ENCODE measurements at places on chromosomes 12 and 14.

- DNase-seq: no peak
Measured at GRCh38 chr12:68106160-68106559, 53.4 kb downstream of the IFNG start.

GRCh38 chr14:51462182-51462581 lies 189.5 kb upstream of the FRMD6 start:
- no peak for DNase-seq

GRCh38 chr12:30774599-30774998 lies 19.8 kb upstream of the CAPRIN2 start:
- no peak for DNase-seq

- DNase-seq: no peak
Measured at GRCh38 chr12:12645485-12645884, 33.8 kb downstream of the CREBL2 start.

DNA sequence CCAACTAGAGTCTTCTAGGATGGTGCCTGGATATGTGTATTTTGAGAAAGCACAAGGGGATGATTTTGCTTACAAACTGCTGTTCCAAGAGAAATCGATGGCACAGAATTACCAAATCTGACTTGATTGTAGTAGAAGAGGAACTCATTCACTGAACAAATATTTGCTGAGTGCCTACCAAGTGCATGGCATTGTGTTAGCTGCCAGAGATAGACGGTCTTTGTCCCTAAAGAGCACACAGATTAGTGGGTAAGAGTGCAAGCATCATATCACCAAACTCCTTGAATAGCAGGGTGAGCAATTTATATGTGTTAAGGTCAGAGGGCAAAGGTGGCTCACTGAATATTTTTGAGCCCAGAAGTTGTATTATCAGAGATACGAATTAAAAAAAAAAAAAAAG lies 3.5 kb upstream of the FOXN3 start:
- DNase-seq: no peak

GRCh38 chr14:64692986-64693809 lies 11.0 kb upstream of the PLEKHG3 start:
- no peak for DNase-seq

DNA sequence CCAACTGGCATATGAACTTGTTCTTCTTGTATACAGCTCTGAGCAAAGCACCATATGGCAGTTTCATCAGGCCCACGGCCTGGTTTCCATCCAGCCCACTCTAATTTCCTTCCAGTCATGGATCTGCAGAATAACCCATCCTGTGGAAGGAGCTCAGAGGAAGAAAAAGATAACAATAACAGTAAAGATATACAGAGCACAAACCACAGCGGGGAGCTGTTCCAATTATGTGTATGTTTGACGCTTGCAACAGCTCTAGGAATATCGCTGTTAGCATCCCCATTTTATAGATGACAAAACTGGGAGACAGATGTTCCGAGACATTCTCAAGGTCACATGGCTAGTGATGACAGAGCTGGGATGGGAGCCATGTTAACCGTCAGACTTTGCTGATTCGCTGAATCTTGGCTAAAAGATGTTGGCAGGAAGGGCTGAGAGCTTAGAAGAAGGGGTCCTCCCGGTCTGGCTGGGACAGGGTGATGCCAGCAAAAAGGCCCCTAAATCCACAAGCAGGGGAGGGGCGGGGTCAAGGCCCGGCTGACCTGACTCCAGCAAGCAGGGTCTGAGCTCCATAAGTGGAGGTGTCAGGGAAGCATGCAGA lies 34.4 kb upstream of the CIPC start:
- no peak for DNase-seq

DNA sequence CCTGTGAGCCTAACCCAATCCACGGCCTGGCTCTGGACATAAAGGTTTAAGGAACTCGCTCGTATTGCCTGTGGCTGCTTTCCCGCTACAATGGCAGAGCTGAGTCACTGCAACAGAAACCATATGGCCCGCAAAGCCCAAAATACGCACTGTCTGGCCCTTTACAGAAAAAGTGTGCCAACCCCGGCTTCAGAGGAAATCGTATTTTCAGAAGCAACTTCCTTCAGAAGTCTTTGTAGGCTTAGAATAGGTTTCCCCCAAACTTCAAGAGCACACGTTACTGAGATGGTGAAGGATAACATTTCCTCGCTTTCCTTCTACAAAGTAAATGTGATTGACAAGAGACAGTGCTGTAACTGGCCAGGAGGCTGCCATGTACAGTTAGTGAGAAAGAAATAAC lies 34.8 kb upstream of the TESC start:
- no peak for DNase-seq

- no peak for DNase-seq
Measured at GRCh38 chr12:10810068-10810467, at the start of gene TAS2R9. Gene TAS2R9 (minus strand): TSS chr12:10810168. CDS start chr12:10810075, 93 bp downstream.

GRCh38 chr12:307406-307805 lies 44.8 kb upstream of the SLC6A13 start:
- no peak for DNase-seq

DNA sequence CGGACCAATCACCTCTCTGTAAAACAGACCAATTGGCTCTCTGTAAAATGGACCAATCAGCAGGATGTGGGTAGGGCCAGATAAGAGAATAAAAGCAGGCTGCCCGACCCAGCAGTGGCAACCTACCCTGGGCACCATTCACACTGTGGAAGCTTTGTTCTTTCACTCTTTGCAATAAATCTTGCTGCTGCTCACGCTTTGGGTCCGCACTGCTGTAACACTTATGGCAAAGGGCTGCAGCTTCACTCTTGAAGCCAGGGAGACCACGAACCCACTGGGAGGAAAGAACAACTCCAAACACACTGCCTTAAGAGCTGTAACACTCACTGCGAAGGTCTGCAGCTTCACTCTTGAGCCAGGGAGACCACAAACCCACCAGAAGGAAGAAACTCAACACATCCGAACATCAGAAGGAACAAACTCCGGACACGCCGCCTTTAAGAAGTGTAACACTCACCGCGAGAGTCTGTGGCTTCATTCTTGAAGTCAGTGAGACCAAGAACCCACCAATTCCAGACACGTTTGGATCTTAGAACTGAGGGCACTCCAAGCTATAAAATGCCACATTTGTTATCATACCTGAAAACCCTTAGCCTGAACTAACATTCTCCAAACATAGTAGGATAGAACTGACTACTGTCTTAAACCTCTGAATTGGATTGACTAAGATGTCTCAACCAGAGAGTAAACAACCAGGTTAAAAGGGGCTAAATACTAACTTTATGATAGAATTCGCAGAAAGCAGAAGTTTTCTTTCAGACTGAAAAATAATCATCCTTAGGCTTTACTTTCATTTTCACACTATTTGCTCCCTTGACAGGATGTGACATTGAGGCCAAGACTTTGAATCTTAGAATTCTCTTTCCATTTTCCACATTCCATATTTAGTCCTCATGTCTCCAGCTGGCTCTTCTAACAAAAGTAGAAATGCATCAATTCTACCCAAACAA lies 33.6 kb downstream of the CDKL1 start:
- no peak for DNase-seq

DNA sequence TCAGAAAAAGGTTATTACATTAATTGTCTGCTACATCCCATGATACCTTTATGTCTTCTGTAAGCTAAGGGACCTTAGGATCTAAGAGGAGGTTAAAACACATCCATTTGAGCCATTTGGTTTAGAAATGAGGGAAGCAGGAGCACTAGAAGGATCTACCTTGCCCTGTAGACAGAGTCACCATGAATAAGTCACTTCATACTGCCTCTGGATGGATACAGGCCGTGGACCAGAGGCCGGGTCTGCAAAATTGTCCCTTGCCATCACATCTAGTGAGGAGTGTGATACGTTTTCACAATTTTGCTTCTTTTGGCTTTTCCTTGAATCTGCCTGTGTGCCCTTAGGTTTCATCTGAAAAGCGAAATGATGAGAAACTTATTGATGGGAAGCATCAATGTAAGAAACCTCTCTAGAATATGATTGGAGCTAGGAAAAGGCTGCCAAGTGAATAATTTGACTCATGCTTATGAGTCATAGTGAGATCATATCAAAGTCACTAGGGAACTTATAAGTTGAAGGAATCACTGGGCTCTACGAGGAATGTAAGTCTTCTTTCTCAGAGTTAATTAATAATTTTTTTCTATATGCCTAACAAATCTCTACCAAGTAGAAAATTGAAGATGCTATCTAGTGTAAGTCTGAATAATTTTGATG lies 10.8 kb downstream of the GLRX5 start:
- no peak for DNase-seq

DNA sequence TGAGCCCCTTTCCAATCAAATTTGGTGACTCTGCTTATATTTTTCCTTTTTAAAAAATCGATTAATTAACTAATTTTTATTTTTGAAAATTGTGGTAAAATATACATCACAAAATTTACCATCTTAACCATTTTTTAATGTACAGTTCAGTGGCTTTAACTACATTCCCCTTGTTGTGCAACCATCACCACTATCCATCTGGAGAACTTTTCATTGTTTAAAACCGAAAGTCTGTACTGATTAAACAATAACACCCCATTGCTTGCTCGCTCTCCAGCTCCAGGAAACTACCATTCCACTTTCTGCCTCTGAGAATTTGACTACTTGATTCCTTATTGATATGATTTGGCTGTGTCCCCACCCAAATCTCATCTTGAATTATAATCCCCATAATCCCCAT lies 283.4 kb downstream of the C12orf75 start:
- DNase-seq: no peak

DNA sequence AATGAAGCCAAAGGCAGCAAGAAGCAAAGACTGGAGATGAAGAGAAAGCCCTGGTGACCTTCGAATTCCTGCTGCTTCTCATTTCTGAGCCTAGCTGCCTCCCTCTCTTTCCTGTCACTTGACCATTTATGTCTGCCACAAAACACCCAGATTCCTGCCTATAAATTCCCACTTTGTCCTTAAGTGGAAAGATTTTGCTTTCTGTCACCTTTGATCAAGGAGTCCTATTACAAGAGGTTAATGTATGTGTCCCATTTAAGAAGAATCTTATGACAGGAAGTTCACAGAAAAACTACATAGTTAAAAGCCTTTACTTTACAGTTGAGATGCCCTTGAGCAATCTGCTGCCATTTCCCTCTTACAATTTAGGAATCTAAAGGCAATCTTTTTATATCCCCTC lies 155.7 kb downstream of the GALC start:
- DNase-seq: no peak

DNA sequence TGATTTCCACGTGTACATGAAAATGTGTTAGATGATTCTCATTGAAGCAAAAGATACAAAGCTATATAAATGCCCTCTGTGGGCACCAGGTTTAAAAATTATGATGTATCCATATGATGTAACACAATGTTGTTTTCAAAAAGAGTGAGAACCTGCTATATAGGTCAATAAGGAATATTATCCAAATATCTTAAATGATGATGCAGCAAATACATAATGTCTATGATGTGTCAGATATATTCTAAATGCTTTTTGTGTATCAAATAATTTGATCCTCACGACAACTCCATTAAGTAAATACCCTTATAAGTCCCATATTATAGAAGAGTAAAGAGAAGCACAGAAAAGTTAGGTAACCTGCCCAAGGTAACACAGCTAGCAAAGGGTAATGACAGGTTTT lies 393.0 kb upstream of the DCN start:
- no peak for DNase-seq

- no peak for DNase-seq
Measured at GRCh38 chr12:111271674-111272418, 97.0 kb downstream of the PHETA1 start.

DNA sequence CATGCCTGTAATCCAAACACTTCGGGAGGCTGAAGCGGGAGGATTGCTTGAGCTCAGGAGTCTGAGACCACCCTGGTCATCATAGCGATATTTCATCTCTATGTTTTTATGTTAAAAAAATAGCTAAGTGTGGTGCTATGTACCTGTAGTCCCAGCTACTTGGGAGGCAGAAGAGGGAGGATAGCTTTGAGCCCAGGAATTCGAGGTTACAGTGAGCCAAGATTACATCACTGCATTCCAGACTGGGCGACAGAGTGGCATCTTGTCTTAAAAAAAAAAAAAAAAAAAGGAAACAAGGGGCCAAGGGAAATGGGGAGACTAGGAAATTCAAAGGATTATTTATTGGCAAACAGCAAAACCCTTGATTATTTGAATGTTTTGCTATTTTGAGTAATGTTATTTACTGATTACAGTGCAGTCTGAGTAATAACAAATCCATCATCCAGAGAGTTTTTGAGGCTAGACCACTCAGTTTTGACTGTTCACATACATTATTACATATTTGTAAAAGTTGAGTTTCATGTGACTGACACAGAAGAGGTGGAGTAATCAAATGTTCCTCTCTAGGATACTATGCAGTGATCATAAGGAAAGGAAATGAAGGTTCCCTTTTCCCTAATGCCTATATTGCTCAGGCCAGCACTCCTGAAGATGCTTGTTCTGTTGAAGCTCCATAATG lies 40.8 kb downstream of the PRKCH start:
- no peak for DNase-seq

DNA sequence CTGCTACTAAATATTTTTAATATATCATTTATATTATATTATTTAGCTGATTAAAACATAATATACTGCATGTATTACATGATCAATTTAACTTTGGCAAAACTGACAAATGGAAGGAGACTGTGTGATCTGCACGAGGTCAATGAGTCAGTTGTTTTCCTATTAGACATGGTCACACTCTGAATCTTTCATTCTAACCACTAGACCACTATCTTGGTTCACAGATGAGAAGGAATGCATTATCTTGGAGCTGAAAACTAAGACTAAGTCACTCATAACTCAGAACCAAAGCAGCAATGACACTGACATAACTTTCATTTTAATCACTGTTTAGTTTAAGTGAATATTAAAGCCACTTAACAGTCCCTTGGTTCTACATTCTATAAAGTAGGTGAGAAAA lies 37.4 kb downstream of the GNPTAB start:
- DNase-seq: no peak

- no peak for DNase-seq
Measured at GRCh38 chr12:68745376-68745903, 536 bp upstream of the SLC35E3 start.

DNA sequence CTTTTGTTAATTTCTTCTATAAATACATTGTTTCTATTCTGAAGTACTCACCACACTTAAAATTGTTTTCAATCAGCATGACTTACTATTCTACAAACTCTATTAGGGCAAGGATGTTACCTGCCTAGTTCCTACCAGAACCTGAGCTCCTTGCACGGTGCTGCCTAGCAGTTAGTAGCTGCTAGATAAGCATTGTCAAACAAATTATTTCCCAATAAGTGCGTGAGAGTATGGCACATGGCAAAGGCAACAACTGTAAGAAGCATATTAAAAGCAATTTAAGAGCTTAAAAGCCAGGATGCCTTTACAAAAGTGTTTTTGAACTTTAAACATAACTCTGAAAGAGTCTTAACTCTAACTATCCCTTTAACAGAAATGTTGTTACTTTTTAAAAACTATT lies 8.2 kb upstream of the LYZ start:
- no peak for DNase-seq

DNA sequence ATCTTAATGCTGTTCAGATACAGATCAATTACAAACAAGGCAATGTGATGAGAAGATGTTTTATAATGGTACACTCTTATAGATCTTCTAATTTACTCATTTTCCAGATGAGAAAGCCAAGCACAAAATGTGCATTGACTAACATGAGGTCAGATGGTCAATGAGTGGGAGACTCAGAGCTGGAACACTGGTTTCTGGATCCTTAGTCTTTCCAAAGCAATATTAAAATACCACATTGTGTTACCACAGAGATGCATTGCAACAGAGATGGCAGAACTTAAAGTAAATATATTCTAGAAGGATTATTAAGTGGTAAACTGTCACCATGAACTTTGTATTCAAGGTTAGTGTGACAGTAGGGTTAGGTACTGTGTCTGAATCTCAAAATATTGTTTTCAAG lies 113.6 kb downstream of the SLC15A5 start:
- DNase-seq: no peak

Data from cortex of kidney (tissue), 1 donor.